ENCODE measurements at places on chromosomes 2 and 18.

DNA sequence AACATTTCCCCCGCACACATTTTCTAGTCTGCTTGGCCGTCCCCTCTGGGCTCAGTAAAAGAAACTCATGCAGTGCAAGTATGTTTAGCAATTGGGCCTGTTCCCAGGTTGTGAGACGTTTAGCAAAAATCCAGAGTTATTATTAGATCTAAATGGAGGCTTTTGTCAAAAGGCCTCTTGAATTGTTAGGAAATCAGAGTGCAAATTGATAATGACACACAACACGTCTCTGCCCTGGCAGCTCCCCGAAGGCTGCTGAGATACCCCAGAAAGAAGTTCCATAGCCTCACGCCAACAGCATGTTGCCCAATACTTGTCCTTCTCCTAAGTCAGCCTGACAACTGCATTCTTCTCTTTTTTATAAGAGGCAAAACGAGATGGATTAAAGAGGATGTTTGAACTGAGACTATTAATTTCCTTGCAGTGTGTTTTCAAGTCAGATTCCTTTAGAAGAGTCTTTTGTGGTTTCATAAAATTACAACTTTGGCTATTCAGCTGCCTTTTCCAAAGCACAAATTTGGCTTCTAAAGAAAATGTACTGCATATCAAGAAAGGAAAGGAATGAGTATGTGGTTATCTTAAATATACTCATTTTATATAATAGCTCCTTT lies 202.2 kb downstream of the TRIB2 start:
- DNase-seq: no peak
- no peaks in the 10 kb centered on the region for H3K36me3 ChIP-seq
- no peaks in the 10 kb centered on the region for H3K27me3 ChIP-seq
- no peaks in the 10 kb centered on the region for H3K4me1 ChIP-seq
- no peak overlapping the region for H3K27ac ChIP-seq

DNA sequence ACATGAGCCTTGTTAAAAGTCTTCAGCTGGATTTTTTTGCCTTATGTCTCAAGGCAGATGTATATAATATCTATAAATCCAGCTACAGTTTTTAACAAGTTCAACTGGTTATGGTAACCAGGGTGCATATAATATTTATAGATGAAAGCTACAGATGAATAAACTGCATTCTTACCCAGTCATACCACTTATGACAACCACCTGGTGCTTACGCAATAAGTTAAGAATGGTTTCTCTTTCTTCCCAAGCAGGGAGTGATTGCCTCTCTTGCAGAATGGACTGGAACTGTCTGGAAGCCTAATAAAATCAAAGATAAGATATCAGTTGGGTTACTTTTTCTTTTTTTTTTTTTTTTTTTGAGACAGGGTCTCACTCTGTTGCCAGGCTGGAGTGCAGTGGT lies 19.6 kb downstream of the DHX57 start:
- H3K36me3 ChIP-seq: peaks cover 57% of the 10 kb centered on the region
- DNase-seq: no peak
- H3K27ac ChIP-seq: no peak overlapping the region
- no peak overlapping the region for H3K4me3 ChIP-seq

- H3K4me3 ChIP-seq: no peak overlapping the region
- no peaks in the 10 kb centered on the region for H3K36me3 ChIP-seq
- H3K27me3 ChIP-seq: no peaks in the 10 kb centered on the region
- H3K4me1 ChIP-seq: no peaks in the 10 kb centered on the region
- DNase-seq: no peak
Observed at GRCh38 chr2:226307487-226308322, 491.9 kb downstream of the IRS1 start.

- H3K36me3 ChIP-seq: no peaks in the 10 kb centered on the region
- no peaks in the 10 kb centered on the region for H3K27me3 ChIP-seq
- H3K4me3 ChIP-seq: no peak overlapping the region
- no peaks in the 10 kb centered on the region for H3K4me1 ChIP-seq
- H3K27ac ChIP-seq: no peak overlapping the region
Observed at GRCh38 chr18:58091099-58091611, 47.1 kb downstream of the NEDD4L start.

- no peaks in the 10 kb centered on the region for H3K27me3 ChIP-seq
- H3K27ac ChIP-seq: no peak overlapping the region
- no peak overlapping the region for H3K4me3 ChIP-seq
- no peak for DNase-seq
Observed at GRCh38 chr2:106065983-106066820, 127.9 kb downstream of the UXS1 start.

DNA sequence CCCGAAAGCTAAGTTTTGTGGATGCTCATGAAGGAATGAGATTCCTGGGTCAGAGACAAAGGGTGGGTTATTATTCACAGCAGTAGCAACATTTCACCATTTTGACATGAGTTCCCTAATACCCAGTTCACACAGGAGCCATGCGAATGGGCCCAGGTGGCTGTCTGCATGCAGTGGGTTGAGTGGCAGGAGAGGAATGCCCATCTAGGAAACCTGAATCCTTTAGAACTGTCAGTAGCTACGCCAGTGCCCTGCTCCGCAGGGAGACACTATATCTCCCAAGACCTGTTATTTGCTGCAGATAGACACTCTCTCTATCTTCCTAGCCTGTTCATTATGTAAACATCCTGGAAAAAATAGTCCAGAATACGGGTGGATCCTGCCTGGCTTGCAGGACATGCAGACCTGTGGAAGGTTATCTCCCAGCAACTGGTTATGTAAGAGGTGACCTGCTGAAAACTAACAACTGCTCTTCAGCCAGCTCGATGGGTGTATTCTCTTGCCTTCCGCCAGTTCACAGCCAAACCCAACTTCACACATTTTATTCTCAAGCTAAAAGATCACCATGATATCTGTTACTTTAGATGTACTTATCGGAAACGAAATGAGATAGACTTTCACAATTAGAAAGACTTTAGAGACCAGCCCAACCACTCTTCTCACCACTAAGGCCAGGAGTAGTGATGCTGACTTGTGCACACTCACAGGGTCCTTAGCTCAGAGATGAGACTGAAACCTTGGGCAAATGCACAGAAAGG lies 59.1 kb downstream of the MBP start:
- H3K27me3 ChIP-seq: no peaks in the 10 kb centered on the region
- H3K36me3 ChIP-seq: peaks cover 26% of the 10 kb centered on the region
- H3K4me1 ChIP-seq: peaks cover 54% of the 10 kb centered on the region
- DNase-seq: no peak

- H3K36me3 ChIP-seq: no peaks in the 10 kb centered on the region
- H3K27ac ChIP-seq: no peak overlapping the region
- H3K27me3 ChIP-seq: no peaks in the 10 kb centered on the region
- H3K4me3 ChIP-seq: no peak overlapping the region
Observed at GRCh38 chr18:56235071-56235470, 403.3 kb downstream of the TXNL1 start.

- H3K27me3 ChIP-seq: no peaks in the 10 kb centered on the region
- no peaks in the 10 kb centered on the region for H3K4me1 ChIP-seq
- no peak for DNase-seq
Observed at GRCh38 chr2:163490281-163490680, 245.5 kb downstream of the FIGN start.

DNA sequence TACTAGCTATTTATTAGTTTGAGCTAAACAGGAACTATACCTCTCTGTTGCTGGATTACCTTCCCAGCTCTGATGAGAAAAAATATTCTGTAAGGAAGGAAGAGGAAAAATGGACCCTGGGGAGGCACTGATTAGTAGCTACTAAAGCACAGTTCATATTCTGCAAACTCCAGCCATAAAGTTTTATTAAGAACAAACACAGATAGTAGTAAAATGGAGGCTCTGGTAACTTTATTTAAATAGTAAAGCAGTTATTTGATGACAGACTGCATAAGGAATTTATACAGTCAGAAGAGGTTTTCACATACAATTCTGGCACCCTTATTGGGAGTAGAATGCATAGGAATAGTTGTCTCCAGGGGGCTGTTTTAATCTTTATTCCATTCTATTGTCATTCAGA lies 84.1 kb downstream of the XIRP2 start:
- H3K27me3 ChIP-seq: no peaks in the 10 kb centered on the region
- no peak for DNase-seq
- no peaks in the 10 kb centered on the region for H3K36me3 ChIP-seq

DNA sequence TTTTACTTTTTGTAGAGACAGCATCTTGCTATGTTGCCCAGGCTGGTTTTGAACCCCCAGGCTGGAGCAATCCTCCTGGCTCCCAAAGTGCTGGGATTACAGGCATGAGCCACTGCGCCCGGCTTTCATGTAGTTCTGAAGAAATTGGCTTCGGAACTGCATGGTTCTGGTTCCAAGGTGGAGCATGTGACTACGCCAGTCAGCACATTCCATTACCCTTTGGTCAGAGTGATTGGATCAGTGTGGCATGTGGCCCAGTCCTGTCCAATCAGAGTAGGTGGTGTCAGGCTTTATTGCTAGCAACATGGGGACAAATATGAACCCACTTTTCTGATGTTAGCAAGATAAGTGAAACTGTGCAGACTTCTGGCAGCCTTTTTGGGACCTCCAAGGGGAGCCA lies 16.3 kb upstream of the ATOH8 start:
- H3K4me3 ChIP-seq: no peak overlapping the region
- no peaks in the 10 kb centered on the region for H3K36me3 ChIP-seq
- H3K27me3 ChIP-seq: peaks cover 15% of the 10 kb centered on the region

DNA sequence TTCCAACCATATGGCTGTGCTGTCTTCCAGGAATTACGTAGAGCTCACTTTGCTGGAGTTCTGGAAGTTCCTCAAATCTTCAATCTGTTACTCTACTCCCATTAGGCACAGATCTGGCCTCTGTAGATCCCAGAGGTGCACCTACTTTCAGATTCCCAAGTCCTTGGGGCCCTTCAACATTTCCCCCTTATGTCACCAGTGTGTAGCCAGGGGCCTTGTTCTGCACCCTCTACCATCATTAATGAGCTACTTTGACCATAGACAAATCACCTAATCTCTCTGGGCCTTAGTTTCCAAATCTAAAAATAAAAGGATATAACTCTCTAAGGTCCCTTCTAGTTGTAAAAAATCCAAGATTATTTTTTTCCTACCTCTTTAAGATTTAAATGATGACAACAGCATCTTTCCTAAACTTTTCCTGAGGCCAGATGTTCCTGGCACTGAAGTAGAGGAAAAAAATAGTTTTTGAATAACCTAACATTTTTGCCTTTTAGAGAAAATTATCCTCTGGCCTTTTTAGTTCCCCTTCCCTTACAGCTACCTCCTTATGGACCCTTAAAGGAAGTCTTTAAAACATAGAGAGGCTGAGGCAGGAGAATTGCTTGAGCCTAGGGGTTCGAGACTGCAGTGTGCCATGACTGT lies 31.0 kb upstream of the WIPF1 start:
- no peaks in the 10 kb centered on the region for H3K27me3 ChIP-seq
- DNase-seq: no peak
- peaks cover 71% of the 10 kb centered on the region for H3K36me3 ChIP-seq
- H3K27ac ChIP-seq: no peak overlapping the region
- no peak overlapping the region for H3K4me3 ChIP-seq

DNA sequence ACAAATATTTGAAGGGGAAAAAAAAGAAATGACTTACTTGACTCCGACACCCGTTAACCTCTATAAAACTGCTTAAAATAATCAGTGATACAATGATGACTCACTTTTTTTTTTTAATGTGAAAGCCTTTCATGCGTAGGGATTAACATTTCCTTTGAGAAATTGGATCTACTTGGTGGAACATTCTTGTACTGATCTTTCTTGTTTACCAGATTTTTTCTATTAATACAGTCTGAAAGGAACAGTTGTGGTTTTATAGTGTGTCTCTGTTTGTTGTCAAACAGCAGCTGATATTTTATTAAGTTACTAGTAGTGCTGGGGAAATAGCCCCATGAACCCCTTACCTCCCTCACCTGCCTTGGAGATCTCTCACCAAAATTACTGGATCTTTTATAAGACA lies 40.2 kb upstream of the NEB start:
- no peak overlapping the region for H3K4me3 ChIP-seq
- H3K27me3 ChIP-seq: no peaks in the 10 kb centered on the region
- no peaks in the 10 kb centered on the region for H3K4me1 ChIP-seq
- no peak for DNase-seq

GRCh38 chr2:195360242-195360641 lies 296.8 kb upstream of the SLC39A10 start:
- no peaks in the 10 kb centered on the region for H3K27me3 ChIP-seq
- no peak overlapping the region for H3K4me3 ChIP-seq
- H3K4me1 ChIP-seq: no peaks in the 10 kb centered on the region
